CD4-positive, alpha-beta T cell treated with Interleukin-6 for 4 hours (primary cell): ENCODE measurements at places on chromosomes 4 and X.

- DNase-seq: no peak
Measured at GRCh38 chrX:30939928-30940327, 50.9 kb upstream of the TAB3 start.

GRCh38 chr4:36260731-36261130, 16.4 kb upstream of the ARAP2 start:
- DNase-seq: no peak

- no peak for DNase-seq
Measured at GRCh38 chrX:1679238-1679637, 64.4 kb downstream of the ASMT start.

DNA sequence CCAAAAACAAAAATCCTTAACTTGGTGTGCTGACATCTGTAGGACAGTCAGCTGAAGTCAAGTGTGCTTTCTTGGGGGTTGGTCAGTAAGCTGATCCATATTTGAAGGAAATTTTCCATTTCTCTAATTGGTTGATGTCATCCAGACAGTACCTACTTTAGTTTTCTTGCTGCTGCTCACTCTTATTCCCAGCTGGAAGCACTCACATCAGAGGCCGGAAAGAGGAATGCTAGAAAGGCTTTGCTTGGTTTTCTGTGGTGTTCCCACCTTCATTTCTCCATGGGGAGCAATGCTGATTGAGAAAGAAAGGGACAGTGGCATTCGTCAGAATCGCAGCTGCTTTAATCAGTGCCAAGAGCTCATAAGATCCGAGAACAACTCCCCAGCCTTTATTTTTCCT, 227.0 kb downstream of the C4orf33 start:
- DNase-seq: no peak

DNA sequence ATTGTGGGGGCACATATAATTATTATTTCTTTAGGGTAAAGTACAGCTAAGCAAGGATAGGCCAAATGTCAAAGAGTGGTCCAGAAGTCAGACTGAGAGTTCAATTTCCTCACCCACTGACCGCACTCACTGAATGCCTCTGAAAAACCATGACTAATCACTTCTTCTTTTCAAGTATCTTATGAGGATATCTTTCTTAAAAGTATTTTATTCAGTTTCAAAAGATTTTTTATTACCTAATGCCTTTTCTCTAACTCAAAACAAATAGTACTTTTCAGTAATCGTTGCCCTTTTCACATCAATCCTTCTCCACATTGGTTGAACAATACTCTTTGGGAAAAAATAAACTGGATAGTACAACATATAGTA, 61.7 kb upstream of the CAMK2D start:
- no peak for DNase-seq

- DNase-seq: no peak
Measured at GRCh38 chr4:183349673-183350072, 27.4 kb upstream of the CLDN24 start.

- no peak for DNase-seq
Measured at GRCh38 chr4:472881-473569, 25.9 kb downstream of the ZNF721 start.

GRCh38 chrX:120331116-120331515, 19.9 kb upstream of the TMEM255A start:
- DNase-seq: no peak

GRCh38 chr4:169399976-169400767, 129.4 kb upstream of the SH3RF1 start:
- no peak for DNase-seq

DNA sequence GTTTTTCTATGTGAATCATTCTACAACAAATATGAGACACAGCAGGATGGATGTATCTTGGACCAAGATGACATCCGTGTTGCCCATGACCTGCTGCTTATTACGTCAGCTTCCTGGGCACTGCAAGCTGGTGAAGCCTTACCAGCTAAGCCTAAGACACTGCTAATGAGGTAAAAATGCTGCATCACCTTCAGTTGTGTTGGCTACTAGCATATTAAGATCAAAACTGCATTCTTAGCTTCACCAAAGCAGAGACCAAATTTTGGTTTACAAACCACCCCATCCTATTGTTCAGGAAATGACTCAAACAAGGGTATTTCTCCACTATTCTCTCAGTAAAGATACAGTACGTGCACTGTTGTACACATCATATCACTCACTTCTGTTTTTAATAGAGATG, 50.3 kb downstream of the MAML3 start:
- DNase-seq: peak; percentile 43

- DNase-seq: peak; percentile 63
Measured at GRCh38 chrX:47623540-47624027, 3.9 kb upstream of the SYN1 start.

- no peak for DNase-seq
Measured at GRCh38 chr4:74805601-74806000, 11.3 kb upstream of the BTC start.

- no peak for DNase-seq
Measured at GRCh38 chrX:13571136-13571535, 1.7 kb downstream of the EGFL6 start.

DNA sequence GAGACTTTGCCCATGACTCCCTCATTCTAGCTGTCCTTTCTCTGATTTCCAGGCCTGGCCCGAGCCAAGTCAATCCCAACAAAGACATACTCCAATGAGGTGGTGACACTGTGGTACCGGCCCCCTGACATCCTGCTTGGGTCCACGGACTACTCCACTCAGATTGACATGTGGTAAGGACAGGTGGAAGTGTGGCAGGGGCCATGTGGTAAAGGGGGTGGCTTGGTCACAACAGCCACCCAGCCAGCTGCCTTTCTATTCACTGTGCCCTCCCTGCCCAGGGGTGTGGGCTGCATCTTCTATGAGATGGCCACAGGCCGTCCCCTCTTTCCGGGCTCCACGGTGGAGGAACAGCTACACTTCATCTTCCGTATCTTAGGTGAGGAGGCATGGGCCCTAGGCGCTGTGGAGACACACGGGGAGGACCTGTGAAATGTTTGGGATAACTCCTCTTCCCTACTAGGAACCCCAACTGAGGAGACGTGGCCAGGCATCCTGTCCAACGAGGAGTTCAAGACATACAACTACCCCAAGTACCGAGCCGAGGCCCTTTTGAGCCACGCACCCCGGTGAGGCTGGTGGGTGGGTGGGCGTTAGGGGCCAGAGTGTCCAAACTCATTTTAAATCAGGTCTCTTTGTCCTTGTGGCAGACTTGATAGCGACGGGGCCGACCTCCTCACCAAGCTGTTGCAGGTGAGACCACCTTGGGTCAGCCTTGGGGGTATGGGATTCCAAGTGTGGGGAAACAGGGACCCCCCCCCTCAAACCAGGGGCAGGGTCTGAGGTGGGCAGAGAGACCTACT, 6.1 kb upstream of the USP11 start:
- DNase-seq: no peak

- no peak for DNase-seq
Measured at GRCh38 chr4:82643994-82644733, 82.4 kb upstream of the TMEM150C start.

DNA sequence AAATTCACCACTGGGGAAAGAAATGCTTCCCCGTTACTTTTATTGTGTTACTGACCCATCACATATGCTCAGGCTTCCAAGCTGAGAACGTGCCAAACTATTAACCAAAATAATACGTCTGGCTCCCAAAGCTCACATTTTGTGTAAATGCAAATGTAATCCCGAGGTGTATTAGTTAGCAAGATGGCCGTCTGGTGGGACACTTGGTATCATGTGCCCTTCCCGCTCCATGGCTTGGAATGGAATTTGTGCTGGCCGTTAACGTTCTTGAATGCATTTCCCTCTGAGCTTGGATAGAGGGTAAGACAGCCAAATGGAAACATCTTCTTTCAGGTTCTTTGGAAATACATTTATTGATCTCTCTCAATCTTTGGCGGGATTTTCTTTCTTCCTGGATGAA, 105.0 kb downstream of the MFAP3L start:
- DNase-seq: no peak

- DNase-seq: no peak
Measured at GRCh38 chr4:3827616-3828492, 61.7 kb downstream of the ADRA2C start.

GRCh38 chrX:93264261-93265002, 408.9 kb downstream of the NAP1L3 start:
- no peak for DNase-seq

GRCh38 chr4:154640999-154641398, 28.5 kb upstream of the FGG start:
- DNase-seq: no peak

DNA sequence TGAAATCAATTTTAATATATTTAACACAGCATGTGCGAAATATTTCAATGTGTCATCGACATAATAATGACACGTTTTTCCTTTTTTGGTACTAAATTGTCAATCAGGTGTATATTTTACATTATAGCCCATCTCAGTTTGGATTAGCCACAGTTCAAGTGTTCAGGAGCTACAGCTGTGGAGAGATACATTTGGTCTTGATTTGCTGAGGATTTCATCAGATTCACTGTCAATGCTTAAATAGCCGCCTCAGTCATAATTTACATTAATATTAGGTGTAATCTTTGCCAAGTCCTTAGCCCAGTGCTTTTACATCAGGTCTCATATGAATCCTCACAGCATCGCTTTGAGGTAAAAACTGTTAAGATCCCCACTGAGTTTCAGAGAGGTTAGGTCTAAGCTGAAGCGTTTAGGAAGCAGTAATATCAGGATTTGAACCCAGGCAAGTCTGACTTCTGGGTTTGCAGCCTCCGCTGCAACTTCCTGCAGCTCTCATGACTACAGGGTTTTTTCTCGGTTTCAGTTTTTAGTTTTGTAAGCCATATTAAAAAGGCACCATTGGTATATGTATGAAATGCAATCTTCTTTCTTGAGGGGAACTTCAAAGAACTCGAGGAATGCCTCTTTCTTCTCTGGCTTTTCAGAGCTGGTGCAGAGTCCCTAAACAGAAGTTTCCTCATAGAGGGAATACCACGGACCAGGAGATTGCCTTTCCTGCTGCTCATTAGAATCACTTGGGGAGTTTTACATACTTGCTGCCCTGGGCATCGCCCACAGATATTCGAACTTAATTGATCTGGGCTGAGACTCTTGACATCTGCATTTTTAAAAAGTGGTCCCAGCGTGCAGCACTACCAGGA, 6.4 kb downstream of the MTM1 start:
- DNase-seq: peak; percentile 23

DNA sequence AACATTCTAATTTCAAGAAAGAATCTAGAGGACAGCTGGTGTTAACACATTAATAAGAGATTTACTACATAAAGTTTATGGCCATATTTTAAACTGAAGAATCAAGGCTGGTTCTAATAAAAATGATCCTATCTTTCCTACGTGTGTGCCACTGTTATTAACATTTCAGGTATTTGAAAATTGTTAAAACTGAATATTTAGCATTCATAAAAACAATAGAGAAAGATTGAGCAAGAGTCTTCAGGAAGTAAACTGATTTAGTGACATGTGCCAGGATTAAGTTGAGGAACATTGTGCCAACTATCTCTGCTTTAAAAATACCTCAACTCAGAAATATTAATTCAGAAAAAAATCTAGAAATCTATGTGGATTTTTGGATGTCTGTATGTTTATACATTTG, 810.1 kb downstream of the FAT4 start:
- DNase-seq: no peak

DNA sequence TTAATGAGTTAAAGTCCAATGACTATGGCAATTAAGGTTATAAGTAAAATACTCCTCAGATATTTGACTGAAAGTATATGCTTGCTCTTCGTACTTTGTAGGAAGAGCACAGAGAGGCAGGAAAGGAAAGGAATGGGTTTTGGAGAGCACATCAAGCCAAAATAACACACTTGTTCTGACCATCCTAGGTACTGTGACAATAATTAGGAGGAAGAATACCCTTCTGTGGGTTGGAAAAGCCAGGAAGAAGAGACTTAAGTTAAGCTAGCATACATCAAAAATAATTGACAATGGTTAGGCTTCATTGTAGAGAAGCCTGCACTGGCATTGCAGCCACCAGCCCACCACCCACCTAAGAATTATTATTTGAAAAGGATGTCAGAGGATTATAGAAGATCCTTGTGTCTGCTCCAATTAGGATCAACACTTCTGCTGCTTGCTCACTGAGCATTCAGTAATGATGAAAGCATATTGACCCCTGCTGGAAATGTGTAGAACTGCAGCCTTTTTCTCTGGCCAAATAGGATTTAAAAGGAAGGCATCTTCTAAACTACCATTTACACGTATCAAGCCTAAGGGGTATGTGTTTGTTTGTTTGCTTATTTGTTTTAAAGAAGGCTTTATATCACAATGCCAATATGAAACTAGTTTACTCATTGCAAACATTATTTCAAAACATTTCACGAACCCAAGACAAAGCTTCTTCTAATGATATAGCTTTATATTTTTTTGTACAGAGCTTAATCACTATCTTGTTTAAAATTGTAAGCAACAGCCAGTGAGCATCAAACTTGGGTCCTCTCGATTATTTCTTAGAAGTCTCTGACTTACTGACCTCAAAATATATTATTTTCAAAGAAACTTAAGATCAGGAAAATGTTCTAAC, 286.2 kb upstream of the TET2 start:
- peak; percentile 35 for DNase-seq

DNA sequence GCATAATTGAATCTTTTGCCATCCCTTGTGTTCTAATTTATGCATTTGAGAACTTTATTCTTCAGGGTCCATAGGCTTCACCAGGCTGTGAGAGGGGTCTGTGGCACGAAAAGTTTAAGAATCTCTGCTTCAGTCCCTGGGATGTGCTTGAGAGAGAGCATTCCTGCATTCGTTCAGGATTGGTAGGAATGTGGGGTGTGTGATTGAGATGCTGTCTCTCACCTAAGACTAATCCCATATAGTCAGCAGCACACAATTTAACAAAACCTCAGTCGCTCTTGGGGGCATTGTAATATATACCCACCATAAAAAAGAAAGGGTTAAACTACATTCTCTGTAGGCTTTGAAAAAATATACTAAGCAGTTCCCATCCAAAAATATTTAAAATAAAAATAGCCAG, 41.7 kb downstream of the PTTG2 start:
- no peak for DNase-seq

DNA sequence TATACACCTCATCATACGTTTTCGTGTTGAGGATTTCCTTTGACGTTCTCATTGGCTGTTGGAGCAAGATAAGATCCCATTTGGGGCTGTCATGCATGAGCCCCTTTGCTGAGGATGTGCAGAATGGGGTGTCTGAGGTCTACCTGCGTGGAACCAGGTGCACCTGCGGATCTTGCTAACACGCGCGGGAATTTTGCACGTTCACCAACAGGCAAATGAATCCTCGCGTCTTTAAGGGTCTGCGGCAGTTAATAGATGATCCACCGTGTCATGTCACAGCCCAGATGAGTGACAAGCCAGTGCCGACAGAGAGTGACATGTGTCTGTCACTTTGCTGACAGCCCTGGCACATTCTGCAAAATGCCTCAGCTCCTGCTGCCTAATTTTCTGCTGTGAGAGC, 56.3 kb upstream of the SHOX start:
- no peak for DNase-seq

DNA sequence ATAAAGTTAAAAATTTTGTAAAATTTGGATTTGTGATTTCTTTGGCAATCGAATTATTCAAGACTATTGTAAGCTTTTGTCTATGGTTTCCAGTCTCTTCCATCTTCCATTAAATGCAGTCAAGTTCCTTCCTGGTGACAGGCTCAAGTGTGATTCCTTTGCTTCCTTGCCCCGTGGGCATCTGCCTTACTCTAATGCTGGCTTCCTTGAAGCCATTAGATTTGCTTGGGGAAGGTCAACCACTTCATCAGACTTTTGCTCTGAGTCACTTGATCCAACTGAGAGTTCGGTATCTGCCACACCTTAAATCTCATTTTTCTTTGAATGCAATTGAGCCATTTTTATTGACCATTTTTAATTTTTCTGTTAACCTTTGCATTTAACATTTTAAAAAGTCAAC, 648.8 kb downstream of the SPOCK3 start:
- no peak for DNase-seq

GRCh38 chrX:12153741-12154140, 15.5 kb downstream of the FRMPD4 start:
- no peak for DNase-seq
